ENCODE measurements at places on chromosomes 1 and 21.

DNA sequence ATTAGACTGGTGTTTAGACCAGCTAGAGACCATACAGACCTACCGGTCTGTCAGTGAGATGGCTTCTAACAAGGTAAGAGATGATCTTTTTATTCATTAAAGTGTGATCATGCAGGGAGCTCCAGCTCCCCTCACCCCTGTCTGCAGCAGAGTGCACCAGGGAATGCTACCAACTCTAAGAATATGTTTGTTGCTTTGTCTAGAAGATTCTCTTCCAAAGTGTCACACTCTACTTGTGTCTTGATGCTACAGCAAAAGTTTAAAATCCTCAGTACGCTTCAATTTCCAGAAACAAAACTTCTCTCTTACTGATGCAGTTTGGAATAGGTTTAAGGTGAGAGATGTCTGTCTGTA lies 201.4 kb upstream of the SGIP1 start:
- ATAC-seq: peak; percentile 64

- no peak for ATAC-seq
Measured at GRCh38 chr1:9451081-9451480, 88.2 kb upstream of the SLC25A33 start.

DNA sequence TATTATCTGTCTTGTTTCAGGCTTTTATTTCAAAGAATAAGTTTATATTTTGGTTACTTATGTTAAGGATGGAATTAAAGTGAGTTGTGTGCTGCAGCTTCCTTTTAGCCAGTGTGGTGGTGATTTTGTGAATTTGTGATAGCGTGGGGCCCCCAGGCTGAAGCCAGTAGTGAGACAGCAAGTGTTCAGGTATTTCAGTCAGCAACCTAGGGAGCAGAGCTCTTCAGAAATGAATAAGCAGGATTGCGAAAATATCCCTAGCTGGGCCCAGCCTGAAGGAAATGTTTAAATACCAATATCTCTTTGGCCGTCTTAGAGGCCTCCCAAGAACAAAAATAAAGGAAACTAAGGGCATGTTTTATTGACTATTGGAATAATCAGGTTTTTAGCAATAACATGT lies 150.8 kb upstream of the C1orf105 start:
- no peak for ATAC-seq

GRCh38 chr1:150269451-150269850 lies 635 bp upstream of the APH1A start:
- ATAC-seq: no peak

DNA sequence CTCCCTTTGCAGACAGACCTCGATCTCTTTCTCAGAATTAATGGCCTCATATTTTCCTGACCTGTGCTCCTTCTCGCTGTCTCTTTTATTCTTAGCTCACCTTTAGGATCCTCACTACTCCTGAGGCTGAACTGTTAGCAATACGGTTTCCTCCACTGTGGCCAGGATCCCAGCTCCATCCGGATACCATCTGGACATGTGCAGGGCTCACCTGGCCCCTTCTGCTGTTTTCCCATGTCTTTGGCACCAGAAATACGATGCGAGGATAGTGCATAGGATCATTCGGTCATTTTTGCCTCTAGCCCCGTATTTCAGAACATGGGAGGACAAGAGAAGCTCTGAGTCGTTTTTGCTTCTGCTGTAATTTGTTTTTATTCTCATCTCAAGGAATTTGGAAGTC lies 108.5 kb upstream of the KIF26B start:
- ATAC-seq: no peak

GRCh38 chr1:239457491-239458143 lies 71.2 kb downstream of the CHRM3 start:
- no peak for ATAC-seq

DNA sequence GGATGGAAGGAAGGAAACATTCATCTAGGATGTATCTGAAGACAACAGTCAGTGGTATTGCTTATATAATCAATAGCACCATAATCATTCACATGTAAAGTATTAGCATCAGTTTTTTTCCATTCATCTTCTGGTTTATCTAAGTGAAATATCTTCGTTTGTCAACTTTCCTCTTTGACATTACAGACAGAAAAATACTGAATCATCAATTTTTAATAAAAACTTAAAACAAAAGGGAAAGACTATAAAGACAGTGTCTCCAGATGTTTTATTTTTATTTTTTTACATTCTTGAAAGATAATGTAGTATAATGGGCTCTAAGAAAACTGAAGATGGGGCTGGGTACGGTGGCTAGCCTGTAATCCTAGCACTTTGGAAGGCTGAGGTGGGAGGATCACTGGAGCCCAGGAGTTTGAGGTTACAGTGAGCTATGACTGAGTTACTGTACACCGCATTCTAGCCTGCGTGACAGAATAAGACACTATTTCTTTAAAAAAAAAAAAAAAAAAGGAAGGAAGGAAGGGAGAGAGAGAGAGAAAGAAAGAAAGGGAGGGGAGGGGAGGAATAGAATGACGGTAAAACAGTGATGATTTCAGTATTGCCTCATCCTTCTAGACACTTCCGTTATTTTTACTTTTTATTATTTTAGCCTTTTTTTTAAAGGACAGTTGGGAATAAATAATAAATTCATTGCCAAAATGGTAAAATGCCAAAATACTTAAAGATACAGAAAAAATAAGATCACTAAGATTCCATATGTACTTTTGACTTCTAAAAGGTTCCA lies 89.5 kb downstream of the NRIP1 start:
- ATAC-seq: no peak

GRCh38 chr1:151146072-151146411 lies 389 bp downstream of the SEMA6C start:
- ATAC-seq: no peak

DNA sequence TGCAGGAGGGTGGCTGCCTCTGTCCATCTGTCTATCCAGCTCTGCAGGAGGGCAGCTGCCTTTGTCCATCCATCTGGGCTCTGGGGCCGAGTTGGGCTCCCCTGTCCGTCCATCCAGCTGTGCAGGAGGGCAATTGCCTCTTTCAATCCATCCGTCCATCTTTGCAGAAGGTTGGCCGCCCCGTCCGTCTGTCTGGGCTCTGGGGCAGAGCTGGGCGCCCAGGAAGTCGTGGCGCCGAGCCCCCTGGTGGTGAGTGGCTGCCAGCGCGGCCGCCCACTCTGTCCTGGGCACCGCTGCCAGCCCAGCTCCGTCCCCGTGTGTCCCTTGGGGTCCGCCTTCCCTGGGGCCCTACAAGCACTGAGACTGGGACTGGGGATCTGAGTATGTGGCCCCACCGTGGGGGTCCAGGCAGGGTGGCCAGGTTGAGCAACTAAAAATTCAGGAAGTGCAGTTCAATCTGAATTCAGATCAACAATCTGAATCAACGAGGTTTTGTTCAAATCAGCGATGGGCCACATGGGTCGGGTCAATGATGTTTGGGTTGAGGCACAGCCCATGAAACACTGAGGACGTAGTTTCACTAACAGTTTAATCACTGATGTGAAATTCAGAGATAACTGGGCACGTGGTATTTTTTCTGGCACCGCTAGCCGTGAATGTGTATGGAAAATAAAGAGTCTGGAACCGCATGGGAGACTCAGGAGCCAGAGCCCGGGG lies 99.1 kb upstream of the ACTRT2 start:
- no peak for ATAC-seq

Measured in motor neuron (in vitro differentiated cells).